Lung (tissue), 17 donors: ENCODE measurements at places on chromosomes 3 and 15.

DNA sequence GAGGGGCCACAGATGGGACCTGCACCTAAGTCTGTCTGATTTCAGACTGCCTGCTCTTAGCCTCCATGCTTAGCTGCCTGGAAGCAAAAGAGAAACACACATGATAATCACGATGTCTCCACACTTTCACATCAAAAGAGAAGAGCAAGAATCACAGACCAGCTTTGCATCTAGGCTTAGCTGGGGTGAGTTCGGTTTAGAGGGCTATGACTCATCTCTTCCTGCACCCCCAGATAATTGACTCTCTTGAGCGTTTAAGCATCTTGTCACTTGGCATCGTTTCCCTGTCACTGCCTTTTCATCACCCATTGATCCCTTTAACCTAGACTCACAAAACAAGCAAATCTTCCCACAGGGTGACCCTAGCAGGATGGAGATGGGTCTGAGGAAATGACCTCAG, 124.0 kb downstream of the NTRK3 start:
- no peak overlapping the region for H3K4me3 ChIP-seq
- no peaks in the 10 kb centered on the region for H3K27me3 ChIP-seq
- DNase-seq = no peak
- no peak overlapping the region for H3K27ac ChIP-seq
- no peaks in the 10 kb centered on the region for H3K4me1 ChIP-seq

DNA sequence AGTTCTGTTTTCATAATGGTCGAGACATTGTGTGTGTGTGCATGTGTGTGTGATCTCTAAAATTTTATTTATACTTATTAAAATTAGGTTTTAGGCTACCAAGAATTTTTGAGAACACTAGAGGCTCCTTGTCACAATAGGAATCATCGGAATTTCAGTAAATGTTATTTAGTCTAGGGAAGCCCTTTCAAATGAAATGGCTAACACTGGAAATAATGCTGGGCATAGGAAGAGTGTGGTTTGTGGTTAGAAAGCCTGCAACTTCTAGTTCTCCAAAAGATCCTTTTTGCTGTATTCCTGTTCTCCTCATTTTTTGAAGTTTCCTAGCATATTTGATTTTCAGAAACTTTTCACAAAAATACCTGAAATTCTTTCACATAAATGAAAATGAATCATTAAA, 92.5 kb upstream of the MBNL1 start:
- H3K4me1 ChIP-seq = no peaks in the 10 kb centered on the region
- no peaks in the 10 kb centered on the region for H3K36me3 ChIP-seq
- no peak overlapping the region for H3K4me3 ChIP-seq
- no peak for DNase-seq
- no peak overlapping the region for H3K27ac ChIP-seq

DNA sequence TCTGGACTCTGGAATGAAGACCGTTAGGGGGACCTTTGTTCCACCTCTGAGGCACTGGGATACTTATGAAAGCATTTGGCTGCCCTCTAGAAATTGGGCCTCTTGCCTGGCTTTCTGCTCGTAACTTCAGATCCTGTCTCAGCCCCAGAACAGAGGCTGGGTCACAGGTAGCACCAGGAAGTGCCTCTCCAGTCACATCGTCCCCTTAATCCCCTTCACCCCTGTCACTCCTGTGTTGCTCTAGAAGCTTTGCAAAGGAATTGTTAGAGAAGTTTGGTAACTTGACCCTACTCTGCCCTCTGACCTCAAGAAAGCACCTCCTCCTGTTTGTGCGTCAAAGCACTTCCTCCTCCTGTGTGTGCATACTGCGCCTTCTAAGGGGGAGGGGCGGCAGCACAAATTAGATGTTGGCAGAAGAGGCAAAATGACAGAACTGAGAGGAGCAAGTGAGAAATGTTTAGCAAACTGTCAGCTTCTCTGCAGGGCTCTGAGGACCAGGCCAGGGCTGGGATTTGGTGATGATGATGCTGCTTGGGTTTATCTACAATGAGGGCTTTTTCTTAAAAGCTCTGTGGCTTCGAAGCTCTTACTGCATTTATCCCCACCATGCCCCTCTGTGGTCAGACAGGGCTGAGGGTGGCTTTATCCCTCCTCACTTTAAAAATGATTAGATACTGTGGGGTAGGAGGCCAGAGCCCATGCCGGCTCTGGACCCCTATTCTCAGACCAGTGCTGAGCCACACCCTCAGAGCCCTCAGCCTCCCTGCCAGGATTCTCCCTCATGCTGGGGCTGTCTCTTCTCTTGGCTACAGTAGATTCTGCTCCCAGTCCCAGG, 76.2 kb downstream of the LARS2 start:
- DNase-seq = peak; percentile 18
- no peaks in the 10 kb centered on the region for H3K27me3 ChIP-seq
- peaks cover 6% of the 10 kb centered on the region for H3K36me3 ChIP-seq

DNA sequence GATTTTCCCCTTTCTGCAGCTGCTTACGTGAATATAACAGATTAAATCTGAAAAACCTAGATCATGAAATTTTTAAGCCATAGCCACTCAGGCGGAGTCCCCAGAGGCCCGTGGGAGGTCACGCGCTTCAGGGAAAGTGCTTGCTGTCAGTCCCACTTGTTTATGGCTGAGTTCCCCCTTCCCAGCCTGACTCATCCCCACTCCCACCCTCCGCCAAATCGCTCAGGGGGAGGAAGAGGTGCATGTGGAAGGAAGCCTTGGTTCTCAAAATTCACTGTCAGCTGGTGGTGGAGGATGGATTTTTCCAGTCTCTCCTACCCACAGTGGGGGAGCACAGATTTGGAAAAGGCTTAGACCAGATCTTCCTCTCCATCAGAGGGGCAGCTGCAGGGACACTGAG, 67.4 kb downstream of the CORO2B start:
- H3K27ac ChIP-seq = no peak overlapping the region
- peaks cover 9% of the 10 kb centered on the region for H3K4me1 ChIP-seq
- no peak overlapping the region for H3K4me3 ChIP-seq
- no peaks in the 10 kb centered on the region for H3K27me3 ChIP-seq
- no peak for DNase-seq

DNA sequence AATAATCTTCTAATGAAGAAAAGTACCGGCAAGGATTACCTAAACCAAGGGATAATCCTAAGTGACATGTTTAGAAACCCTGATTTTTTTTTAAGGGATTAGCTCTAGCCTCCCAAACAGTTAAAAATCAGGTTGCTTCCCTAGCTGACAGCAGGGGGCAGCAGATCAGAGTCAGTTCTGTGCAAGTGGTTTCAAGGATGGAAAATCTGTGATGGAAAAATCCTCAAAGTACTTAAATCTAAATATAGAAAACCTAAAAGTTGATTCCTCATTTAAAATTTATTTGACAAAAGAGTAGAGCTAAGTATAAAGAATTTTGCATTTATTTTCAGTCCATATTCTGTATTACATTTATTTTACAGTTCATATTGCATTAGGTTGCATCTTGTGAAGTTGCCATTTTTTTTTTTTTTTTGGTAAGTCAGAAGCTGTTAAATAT, 107.6 kb downstream of the PEX5L start:
- H3K36me3 ChIP-seq = no peaks in the 10 kb centered on the region
- no peak overlapping the region for H3K4me3 ChIP-seq
- H3K4me1 ChIP-seq = no peaks in the 10 kb centered on the region

- H3K4me1 ChIP-seq = peaks cover 1% of the 10 kb centered on the region
- no peak overlapping the region for H3K4me3 ChIP-seq
- peak overlapping the region; percentile 66 for H3K27ac ChIP-seq
- no peak for DNase-seq
- H3K27me3 ChIP-seq = no peaks in the 10 kb centered on the region
- peaks cover 2% of the 10 kb centered on the region for H3K36me3 ChIP-seq
Measured at GRCh38 chr15:85421116-85421925, 40.9 kb downstream of the AKAP13 start.

GRCh38 chr3:185677146-185677829, 91.2 kb downstream of the SENP2 start:
- no peak overlapping the region for H3K27ac ChIP-seq
- peaks cover 28% of the 10 kb centered on the region for H3K36me3 ChIP-seq
- H3K4me3 ChIP-seq = no peak overlapping the region
- no peaks in the 10 kb centered on the region for H3K27me3 ChIP-seq

DNA sequence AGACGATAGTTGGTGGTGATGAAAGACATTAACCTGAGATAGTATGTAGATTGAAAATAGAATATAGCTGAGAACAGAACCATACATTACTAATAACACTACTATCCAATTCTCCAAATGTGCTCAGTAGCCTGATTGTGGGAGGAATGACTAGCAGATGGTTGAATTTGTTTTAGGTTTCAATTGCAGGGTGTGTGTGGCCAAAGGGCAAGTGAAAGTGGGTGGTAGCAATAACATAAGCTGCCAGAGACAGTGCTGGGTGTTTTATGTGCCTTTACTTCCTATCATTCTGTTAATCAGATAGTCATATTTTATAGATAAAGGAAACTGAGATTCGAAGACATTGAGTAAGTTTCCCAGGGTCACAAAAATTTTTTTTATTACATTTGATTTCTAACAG, 249.5 kb upstream of the ARL6 start:
- no peaks in the 10 kb centered on the region for H3K36me3 ChIP-seq
- H3K27me3 ChIP-seq = no peaks in the 10 kb centered on the region
- no peak for DNase-seq
- H3K4me3 ChIP-seq = no peak overlapping the region

GRCh38 chr3:117036259-117036799, 326.8 kb downstream of the TUSC7 start:
- no peak overlapping the region for H3K27ac ChIP-seq
- H3K27me3 ChIP-seq = no peaks in the 10 kb centered on the region
- no peak overlapping the region for H3K4me3 ChIP-seq
- DNase-seq = peak; percentile 90
- peaks cover 10% of the 10 kb centered on the region for H3K4me1 ChIP-seq

DNA sequence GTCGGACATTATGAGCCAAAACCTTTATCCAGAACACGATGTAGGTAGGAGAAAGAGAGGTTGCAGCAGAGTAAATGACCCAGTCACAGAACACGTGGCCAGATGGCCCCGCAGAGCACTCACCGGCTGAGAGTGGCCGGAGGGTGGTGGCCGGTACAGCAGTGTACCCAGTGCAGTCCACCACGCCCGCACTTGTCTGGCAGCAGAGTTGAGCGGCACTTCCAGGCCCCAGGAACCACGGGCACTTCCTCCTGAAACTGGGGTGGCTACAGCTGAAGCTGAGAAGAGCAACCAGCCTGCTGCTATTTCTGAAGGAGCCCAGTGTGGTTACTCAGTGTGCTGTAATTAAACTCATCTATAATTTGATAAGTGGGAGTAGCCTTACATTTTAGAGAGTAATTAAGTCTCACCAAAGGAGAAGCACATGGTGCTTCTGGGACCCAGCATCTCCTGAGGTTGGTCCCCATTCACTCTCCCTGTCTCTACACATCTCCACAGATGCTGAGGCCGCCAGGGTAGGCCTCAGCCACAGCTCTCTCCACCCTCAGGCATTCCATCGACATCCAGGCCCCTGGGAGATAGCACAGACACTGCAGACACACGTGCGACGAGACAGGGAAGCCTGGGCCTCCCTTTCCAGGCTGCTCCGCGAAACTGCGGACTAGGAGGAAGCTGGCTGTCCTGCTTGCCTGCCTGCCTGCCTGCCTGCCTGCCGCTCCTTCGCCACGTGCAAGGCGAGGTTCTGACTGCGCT, 49.8 kb downstream of the BDH1 start:
- no peak overlapping the region for H3K4me3 ChIP-seq
- no peaks in the 10 kb centered on the region for H3K36me3 ChIP-seq
- no peak overlapping the region for H3K27ac ChIP-seq
- no peaks in the 10 kb centered on the region for H3K4me1 ChIP-seq
- no peak for DNase-seq

DNA sequence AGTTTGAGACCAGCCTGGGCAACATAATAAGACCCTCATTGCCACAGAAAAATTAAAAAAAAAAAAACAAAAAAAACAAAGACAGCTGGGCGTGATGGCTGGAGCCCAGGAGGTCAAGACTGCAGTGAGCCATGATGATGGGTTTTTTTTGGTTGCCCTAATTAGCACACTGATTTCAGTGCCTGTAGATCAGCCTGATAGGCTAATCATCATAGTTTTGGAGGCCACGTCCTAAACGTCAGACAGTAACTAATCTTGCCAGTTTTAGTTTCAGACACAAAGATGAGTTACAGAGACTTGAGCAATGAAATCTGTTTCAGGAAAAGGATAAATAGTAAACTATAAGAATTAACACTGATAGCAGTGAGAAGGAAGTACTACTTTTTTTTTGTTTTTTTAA, 55.4 kb downstream of the LRCH3 start:
- no peak for DNase-seq
- no peaks in the 10 kb centered on the region for H3K27me3 ChIP-seq
- H3K4me1 ChIP-seq = no peaks in the 10 kb centered on the region
- no peak overlapping the region for H3K27ac ChIP-seq
- H3K36me3 ChIP-seq = peaks cover 21% of the 10 kb centered on the region
- H3K4me3 ChIP-seq = no peak overlapping the region

DNA sequence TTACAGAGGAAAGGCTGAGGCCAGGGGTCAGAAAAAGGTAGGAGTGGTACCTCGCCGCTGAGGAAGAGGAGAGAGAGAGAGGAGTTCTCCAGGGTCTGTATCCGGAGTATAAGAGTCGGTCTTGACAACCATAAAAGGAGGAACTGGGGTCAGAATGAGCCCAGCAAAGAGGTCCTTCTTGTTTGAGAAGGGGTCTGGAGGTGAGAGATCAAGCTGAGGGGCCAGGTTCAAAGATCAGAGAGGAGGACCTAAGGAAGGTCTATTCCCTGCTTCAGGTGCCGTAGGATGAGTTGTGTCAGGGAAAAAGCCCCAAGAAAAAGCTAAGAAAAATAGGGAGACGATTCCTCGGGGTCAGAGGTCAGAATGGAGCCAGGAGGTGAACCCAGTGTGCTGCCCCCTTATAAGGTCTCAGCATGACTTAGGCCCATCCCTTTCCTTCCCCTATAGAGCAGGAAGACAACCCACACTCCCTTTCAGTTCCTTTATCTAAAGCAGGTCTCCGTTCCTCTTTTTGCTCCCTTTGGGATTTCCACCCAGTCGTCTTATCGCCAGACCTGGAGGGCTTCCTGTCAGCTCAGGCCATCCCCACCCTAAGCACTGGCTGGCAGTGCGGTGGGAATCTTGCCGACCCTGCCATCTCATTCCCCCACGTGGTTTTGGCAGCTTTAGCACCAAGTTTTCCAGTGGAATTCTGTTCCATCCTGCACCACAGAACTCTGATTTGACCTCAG, 651 bp downstream of the MTMR14 start:
- H3K27me3 ChIP-seq = no peaks in the 10 kb centered on the region
- peak overlapping the region; percentile 96 for H3K4me3 ChIP-seq
- H3K4me1 ChIP-seq = peaks cover 8% of the 10 kb centered on the region
- H3K27ac ChIP-seq = peak overlapping the region; percentile 93

- H3K27ac ChIP-seq = no peak overlapping the region
- no peaks in the 10 kb centered on the region for H3K4me1 ChIP-seq
- no peak overlapping the region for H3K4me3 ChIP-seq
- no peaks in the 10 kb centered on the region for H3K27me3 ChIP-seq
Measured at GRCh38 chr3:31288641-31289100, 244.1 kb upstream of the STT3B start.

GRCh38 chr15:36398212-36398611, 181.2 kb upstream of the CDIN1 start:
- H3K27me3 ChIP-seq = no peaks in the 10 kb centered on the region
- no peaks in the 10 kb centered on the region for H3K4me1 ChIP-seq
- DNase-seq = no peak
